ENCODE measurements at places on chromosomes 4 and X.

DNA sequence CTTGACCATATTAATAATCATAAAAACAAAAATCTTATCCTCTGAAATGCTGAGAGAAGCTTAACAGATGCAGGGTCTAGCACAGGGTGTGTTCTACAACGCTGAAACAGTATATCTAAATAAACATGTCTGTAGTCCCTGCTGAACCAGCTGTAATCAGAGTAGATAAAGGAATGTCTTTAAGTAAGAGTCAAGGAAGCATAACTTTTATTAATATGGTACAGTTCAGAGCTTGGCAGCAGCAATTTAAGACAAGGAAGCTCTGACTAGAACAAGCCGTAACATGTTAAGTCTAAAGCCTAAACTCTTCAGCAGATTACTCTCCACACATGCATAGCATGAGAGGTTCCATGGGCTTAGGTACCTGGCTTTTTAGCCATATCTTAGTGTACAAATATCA lies 36.1 kb downstream of the NFKB1 start:
- no peak for DNase-seq

GRCh38 chr4:84167564-84167963 lies 331.5 kb downstream of the NKX6-1 start:
- no peak for DNase-seq

DNA sequence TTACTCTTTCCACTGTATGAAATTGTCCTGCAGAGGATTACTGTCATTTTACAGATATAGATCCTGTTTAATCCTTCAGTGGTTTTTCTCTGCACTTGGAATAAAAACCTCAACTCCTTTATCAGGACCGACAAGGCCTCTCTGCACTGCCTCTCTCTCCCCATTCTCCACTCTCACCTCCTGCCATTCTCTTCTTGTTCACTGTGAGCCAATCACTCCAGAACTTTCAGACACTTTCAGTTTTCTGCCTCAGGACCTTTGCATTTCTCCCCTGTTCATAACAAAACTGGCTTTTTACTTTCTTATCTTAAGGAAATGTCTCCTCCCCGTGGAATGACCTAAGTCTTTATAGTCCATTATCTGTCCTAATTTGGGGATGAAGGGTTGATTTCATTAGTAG lies 137.3 kb downstream of the ELOVL6 start:
- no peak for DNase-seq

- DNase-seq: no peak
Observed at GRCh38 chr4:109419679-109420078, 13.9 kb upstream of the SEC24B start.

DNA sequence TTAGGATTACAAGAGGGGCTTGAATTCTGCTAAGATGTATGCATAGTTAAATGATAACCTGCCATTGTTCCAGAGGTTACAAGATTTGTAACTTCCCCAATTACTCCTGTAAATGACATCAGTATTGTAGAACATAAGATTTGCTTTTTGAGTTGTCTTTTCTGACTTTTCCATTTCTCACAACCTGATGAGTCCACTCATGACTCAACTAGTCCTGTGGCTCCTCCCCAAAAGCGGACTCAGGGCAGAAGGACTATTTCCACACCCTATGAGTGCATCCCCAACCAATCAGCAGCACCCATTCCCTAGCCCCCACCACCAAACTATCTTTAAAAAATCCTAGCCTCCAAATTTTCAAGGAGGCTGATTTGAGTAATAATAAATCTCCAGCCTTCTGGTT lies 54.7 kb downstream of the HOPX start:
- DNase-seq: no peak

- DNase-seq: no peak
Observed at GRCh38 chr4:169663831-169664230, 43.5 kb downstream of the CLCN3 start.

- no peak for DNase-seq
Observed at GRCh38 chr4:14908635-14909034, 93.6 kb upstream of the CPEB2 start.

- no peak for DNase-seq
Observed at GRCh38 chrX:137212078-137212632, 178.4 kb upstream of the GPR101 start.

DNA sequence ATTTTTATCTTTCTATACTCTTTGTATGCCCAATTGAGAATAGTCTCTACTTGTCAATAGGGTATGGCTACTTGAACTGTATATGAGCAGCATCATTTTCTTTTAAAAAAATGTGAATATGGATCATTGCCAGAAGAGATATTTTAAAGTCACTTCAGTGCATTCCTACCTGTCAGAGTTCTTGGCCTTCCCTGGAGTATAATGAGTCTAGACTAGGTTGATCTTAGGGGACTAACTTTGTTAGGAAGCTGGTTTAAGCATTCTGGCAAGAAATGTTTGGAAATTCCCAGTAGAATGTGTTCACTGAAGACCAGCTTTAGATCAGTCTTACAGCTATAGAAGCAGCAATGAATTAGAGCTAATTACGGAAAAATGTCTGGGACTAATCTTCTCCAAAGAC lies 178.2 kb downstream of the FAT4 start:
- no peak for DNase-seq

DNA sequence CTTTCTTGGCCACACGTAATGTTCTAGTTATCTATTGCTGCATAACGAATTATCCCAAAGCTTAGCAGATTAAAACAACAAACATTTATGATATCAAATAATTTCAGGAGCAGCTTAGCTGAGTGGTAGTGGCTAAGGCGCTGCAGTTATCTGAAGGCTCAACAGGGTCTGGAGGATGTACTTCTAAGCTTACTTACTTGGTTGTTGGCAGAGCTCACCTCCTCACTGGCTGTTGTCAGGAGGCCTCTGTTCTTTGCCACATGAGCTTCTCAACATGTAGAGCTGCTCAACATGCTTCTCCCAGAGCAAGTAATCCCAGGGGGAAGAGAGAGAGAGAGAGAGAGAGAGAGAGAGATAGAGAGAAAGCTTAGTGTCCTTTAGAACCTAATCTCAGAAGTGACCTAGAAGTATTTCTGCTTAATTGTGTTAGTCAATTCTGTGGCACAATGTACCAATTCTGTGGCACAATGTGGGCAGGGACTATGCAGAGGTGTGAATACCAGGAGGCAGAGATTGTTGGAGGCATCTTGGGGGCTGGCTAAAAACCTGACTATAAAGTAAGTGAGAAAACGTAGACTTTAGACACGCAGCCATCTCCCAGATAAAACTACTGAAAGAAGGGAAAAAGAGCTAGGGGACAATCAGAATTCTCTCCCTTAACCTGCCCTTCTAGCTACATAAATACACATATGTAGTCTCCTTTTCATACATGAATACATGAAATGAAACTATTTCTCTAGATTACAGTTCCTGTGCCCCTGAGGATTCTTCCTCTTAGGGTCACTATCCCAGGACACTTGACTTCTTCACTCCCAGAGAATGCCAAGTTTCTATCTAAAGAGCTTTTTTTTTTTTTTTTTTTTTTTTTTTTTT lies 40.2 kb downstream of the HOPX start:
- DNase-seq: no peak

GRCh38 chrX:114272096-114272686 lies 311.7 kb upstream of the HTR2C start:
- no peak for DNase-seq

- DNase-seq: no peak
Observed at GRCh38 chr4:83870328-83870950, 334.5 kb downstream of the GPAT3 start.

DNA sequence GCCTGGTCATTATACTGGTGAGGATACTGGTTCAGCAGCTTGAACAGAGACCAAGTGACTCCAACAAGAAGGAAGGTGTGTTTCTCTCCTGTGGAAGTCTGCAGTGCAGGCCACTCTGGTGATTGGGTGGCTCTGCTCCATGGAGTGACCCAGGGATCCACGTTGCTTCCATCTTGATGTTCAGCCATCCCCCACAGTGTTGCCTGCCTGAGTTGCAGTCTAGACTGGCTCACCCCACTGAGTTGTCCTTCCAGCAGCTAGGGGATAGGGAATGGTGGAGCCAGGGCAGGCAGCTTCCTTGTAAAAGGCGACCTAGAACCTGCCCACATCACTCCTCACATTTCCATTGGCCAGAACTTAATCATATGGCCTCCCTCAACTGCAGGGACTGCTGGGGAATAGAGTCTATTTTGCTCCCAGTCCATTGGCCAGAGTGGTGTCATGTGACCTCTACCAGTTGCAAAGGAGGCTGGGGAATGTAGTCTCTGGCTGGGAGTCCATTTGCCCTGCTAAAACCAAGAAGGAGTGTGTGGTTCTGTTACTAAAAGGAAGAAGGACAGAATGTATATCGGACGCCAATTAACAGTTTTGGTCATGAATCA lies 8.0 kb downstream of the MAN2B2 start:
- DNase-seq: peak; percentile 41

DNA sequence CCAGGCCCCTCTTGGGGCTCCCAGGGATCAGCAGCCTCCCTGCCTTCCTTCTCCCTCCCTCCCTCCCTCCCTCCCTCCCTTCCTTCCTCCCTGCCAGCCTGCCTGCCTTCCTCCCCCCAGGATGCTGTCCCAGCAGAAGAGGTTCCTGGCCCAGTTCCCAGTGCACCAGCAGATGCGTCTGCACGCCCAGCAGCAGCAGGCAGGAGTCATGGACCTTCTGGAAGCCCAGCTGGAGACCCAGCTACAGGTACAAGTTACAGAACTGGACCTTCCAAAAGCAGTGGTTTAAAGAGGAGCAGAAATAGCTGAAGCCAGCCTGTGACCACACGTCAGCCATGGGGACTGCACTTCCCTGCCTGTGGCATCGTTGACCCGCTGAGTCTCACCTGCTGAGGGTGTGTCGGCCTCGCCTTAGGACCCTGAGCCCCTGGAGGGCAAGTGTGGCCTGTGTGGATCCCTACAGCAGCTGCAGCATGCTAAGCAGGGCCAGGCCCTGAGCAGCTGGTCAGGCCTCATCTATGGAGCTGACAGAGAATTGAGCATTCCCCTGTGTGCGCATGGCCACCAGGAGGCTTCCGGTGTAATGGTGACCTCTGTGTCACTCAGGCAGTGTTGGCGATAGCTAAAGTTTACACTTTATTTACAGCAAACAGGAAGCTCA lies 84.7 kb downstream of the CRMP1 start:
- no peak for DNase-seq

- no peak for DNase-seq
Observed at GRCh38 chr4:165133150-165133549, 20.5 kb upstream of the TMEM192 start.

GRCh38 chr4:184568770-184569169 lies 80.5 kb downstream of the CASP3 start:
- DNase-seq: no peak

DNA sequence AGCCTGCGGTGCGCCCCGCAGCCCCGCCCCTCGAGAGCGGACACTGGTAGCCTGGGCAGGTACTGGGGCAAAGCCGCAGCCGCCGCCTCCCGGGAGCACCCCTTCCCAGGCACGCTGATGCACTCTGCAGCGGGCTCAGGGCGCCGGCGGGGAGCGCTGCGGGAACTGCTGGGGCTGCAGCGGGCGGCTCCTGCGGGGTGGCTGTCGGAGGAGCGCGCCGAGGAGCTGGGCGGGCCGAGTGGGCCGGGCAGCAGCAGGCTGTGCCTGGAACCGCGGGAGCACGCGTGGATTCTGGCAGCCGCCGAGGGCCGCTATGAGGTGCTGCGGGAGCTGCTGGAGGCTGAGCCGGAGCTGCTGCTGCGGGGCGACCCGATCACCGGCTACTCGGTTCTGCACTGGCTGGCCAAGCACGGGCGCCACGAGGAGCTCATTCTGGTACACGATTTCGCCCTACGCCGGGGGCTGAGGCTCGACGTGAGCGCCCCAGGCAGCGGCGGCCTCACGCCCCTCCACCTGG lies 401 bp downstream of the SOWAHD start:
- no peak for DNase-seq

DNA sequence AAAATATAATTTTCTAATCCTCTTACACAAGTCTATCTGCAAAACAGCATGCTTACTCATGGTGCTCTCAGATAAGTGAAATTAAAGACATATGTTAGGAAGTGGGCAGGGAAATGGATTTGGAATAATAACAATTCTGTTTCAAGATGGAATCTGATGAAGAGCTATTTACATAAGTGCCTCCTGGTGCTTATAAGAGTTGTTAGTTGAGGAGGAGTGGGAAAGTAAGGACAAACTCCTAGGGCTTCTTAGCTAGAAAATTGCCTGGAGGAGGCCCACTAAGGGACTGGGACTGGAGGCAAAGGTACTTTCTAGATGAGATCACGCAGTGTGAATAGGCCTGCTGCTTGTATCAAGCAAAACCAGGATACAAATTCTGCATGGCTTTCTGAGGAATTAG lies 939.8 kb downstream of the GLUD2 start:
- DNase-seq: no peak

DNA sequence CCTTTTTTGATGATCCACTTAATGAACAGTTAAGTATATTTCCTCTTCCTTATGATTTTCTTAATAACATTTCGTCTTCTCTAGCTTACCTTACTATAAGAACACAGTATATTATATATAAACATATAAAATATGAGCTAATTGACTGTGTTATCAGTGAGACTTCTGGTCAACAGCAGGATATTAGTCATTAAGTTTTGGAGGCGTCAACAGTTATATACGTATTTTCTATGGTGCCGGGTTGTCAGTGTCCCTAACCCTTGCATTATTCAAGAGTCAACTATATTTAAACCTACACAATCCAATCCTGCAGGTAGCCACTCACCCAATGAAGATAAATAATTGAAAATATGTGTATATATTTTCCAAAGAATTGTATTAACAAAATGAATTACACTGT lies 88.0 kb downstream of the NR3C2 start:
- no peak for DNase-seq

GRCh38 chr4:12146339-12146738 lies 717.6 kb upstream of the HS3ST1 start:
- no peak for DNase-seq

GRCh38 chrX:15146515-15146914 lies 123.4 kb downstream of the ASB9 start:
- no peak for DNase-seq

DNA sequence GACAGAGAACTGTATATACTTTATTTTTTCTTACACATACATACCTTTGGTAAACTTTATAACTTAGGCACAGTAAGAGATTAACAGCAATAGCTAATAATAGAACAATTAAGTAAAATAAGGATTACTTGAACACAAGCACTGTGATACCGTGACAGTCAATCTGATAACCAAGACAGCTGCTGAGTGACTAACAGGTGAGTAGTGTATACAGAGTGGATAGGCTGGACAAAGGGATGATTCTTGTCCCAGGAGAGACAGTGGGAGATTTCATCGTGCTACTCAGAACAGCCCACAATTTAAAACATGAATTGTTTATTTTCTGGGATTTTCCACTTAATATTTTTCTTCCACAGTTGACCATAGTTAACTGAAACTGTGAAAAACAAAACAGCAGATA lies 411.8 kb downstream of the PPP1R2C start:
- DNase-seq: no peak

Data from NCI-H1930 (cell line).